Left cardiac atrium (tissue), 4 donors: ENCODE measurements at places on chromosomes 16 and 17. TPM values are rescaled to one million over a fixed set of nuclear protein-coding genes. Genes with fewer than 3 reads are reported as not detected.

DNA sequence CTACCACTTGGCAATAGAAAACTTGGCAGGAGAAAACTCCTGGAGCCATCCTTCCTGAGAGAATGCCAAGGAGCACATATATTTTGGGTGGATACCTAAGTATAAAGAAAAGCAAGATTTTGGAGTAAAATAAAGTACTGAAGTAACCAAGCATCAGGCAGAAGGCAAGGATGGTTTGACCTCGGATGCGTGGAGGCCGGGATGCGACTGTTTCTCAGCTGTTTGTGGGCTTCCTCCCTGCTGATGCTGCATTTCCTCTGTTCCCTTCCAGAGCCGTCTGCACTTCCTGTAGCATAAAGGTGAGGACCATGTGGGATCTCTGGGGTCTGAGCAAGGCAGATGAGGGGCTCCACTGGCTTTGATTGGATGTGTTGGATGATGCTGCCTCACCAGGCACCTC, 5.5 kb upstream of the TCF25 start:
- DNase-seq, result no peak

DNA sequence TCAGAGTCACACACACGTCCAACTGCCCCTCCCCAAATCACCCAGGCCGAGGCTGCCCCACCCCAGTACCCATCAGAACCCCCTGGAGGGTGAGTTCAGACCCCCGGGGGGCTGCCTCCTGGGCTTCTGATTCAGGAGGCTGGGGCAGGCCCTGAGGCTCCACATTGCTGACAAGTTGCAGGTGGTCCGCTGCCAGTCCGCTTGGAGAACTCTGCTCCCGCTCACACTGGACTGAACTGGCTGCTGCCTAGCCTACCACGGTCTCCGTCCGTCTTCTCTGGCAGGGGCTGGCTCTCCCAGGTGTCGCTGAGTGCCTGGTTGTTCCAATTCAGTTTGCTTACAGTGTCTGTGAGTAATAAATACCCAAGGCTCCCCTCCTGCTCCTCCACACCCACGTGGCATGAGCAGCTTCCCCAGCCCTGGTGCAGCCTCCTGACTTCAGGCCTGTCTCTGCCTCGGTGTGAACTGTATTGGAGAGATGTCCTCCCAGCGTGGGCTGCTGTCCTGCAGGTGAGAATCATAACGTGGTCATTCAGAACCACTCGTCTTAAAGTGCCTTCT, 163.4 kb downstream of the LAT start:
- no peak for DNase-seq

- DNase-seq, result no peak
These were observed 18.6 kb downstream of the FLOT2 start for GRCh38 chr17:28878981-28879380.

- no peak for DNase-seq
These were observed 1.4 kb downstream of the MMD start for GRCh38 chr17:55420067-55420775.

DNA sequence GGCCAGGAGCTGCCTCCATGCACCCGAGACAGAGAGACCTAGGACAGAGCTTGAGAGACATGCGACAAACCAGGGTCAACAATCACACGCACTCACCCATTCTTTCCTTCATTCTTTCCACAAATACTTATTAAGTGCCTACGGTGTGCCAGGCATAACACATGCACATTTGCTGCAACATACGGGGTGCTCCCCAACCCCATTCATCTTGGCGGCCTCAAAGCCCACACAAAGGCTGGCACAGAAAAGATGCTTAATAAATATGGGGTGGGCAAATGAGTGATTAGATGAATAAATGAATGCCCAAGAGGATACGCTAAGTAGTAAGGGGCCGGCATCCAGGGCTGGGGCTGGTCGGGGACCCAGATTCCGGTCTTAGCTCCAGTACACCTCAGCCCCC, 117.9 kb downstream of the ZNF423 start:
- DNase-seq, result no peak

GRCh38 chr17:16363749-16364536, 10.7 kb upstream of the CENPV start:
- DNase-seq, result peak; percentile 79

DNA sequence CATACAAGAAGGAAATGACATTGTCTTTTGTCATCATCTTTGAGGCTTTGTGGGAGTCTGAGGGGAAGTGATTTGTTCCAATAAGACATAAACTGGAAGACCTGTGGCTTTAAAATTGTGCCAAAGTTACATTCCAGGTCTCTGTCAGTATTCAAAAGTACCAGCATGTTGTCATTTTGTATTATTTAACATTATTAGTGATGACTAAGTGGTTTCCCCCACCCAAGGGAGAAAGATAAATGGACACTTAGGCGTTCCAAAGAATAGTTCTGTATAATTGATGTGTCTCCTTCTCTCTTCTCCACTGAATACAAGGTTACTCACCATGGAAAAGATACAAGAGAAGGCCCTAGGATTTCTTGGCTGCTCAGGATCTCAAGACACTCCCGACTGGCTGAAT, 3.8 kb downstream of the CFAP97D1 start:
- DNase-seq, result no peak

DNA sequence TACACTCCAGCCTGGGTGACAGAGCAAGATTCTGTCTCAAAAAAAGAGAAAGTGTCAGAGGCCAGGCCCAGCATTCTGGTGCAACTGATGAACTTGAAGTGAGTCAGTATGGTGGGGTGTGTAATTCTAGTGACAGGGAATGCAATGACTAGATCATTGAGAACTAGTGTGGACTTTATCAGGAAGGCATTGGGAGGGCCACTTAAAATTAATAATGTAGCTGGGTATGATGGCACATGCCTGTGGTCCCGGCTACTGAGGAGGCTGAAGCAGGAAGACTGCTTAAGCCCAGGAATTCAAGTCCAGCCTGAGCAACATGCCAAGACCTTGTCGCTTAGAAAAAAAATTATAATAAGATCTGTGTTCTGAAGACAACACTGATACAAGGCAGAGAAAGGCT, 90.8 kb downstream of the STX8 start:
- no peak for DNase-seq

DNA sequence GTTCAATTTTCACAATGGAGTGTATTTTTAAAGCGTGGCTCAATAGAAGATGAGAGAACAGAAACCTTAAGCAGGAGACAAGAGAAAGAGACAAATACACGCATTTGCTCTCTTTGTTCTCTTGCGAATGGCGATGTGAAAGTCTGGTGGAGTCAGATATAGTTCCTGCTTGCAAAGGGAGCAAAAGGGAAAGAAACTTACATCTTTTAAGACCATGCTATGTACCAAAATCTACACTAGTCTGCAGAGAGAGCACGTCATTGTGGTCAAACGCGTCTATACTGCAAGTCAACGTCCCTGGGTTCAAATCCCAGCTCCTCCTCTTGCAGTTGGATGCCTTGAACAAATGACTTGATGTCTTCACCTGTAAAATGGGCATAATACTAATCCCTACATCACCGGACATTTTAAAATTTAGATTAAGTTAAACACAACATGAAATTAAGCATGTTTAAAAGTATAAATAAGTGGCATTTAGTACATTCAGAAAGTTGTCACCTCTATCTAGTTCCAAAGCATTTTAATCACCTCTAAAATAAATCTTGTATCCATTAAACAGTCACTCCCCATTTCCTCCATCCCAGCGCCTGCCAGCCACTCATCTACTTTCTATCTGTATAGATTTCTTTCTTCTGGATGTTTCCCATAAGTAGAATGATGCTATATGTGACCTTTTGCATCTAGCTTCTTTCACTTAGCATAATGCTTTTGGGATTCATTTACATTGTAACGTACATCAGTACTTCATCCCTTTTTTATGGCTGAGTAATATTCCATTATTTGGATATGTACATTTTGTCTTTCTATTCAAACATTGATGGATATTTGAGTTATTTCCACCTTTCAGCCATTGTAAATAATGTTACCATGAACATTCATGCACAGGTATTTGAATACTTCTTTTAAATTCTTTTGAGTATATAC, 406.9 kb downstream of the TMEM114 start:
- no peak for DNase-seq

DNA sequence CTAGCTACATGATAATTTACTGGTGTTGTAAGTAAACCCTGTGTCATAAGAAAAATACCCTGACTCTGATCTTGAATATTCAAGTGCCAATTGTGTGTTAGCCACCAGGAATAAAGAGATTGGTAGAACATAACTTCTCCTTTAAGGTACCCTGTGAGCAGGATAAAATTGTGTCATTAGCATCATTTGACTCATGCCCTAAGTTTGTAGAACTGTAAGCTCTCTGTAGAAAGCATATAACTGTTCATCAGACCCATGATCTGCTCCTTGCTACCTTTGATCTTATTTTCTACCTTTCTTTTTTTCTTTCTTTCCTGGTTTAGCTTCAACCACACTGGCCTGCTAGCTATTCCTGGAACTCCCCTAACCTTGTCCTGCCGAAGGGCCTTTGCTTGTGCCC, 35.8 kb downstream of the PTRH2 start:
- no peak for DNase-seq

DNA sequence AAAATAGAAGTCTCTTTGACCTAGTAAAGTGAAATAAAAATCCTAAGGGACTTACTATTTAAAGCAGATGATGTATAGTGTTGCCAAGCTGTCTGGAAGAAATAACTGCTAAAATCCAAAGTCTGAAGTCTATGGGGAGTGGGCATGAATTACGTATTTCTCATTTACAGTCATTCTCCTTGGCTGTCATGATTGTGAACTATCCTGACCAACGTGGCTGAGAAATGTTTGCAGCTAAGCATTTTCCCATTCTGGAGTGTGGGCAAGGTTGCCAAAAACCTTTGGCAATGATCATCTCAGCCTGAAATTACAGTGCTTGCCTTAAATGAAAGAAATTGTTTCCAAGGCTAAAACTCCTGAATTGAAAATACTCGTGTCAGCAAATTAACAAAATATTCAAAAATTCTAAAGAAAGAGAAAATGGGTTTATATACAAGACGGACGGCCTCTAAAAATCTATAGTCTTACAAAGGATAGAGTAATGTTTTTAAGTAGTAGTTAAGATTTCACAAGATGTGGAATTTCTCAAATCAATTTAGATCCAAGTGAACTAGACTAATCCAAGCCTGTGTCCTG, 77.0 kb downstream of the CACNG1 start:
- no peak for DNase-seq

DNA sequence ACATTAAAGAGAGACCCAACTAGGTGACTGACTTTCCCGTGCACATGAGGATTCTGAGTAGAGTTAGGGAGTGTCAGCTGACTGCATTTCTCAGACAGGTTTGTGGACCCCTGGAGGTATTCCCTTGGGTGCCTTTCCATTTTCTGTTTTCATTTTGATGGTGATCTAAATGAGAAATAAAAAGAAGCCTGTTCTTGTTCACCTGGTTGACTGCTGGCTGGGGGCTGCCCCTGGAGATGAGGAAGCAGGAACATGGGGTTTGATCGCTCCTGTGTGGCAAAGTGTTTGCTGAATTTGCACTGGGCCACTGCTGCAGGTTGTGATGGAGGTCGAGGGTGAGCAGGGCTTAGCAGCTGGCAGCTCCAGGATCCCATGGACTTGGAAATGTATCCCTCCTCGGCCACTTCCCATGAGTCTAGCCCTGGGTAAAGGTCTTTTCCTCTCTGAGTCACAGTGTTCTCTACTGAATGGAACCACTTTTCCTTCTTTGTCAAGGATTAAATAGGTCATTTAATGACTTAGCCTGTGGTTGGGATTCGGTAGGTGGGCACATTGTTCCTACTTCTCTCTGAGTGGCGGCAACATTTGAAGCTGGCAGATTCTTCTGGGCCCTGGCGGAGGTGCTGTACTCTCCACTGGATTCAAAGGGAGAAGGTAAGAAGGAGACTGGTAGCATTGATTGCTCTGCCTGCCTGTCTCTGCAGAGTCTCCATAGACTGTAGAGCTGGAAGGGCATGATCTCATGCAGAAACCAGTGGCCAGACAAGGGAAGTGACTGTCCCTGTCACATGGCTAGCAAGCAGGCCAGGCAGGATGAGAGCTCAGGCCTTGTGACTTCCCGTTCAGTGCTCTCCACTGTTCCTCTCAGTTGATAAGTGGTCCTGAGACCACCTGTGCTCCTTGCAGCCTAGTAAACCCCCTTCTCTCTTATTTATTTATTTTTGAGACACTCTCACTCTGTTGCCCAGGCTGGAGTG, 17.9 kb downstream of the SNX29 start:
- peak; percentile 33 for DNase-seq

DNA sequence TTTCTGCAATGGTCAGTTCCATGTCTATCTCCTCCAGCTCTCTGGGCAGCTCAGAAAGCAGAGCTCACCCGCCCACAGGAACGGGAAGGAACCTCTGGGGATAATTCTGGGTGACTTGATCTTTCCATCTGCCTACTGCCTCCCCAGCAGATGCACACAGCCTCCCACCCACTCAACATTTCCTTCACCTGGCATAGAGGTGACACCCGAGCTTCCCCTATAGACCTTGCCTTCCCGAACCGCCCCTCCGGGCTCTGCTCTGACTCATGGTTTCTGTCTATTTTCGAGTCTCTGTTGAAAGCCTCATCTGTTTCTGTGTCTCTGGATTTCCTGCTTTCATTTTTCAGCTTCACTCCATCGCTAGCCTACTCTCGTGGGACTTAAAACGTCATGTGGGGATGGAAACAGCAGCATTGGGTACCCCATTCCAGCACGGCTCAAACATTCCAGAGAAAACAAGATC, 11.4 kb downstream of the GGA3 start:
- no peak for DNase-seq

DNA sequence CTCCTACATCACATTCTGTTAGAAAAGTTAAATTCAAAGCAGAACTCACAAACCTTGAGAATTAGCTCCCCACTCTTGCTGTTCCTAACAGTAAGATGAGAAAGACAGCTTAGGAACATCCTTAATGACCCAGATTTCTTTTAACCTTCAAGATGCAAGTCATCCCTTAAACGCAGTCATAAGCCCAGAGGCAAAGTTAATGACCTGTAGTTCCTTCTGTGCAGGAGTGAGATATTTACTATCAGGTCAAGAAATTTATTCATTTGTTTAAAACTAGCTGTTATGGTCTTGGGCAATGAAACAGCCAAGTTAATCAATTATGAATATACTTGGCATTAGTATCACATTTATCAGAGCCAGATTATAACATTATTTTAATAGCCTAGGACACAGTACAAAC, 37.1 kb downstream of the NXPH3 start:
- no peak for DNase-seq

- no peak for DNase-seq
These were observed 179.3 kb downstream of the SEC14L1 start for GRCh38 chr17:77320044-77320440.

DNA sequence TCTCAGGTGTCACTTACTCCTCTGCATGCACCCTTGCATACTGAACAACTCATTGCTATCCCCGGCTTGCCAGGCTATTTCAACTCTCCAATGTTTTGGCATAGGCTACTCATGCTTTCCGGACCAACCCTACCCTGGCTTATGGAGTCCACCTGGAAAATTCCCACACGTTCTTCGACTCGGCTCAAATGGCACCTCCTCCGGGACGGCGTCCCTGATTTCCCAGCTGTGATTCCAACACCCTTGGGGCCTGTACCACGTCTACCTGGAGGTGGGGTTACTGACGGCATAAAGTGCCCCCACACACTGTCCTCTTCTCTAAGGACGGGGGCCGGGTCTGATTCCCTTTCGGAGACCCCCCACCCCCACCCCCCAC, 498 bp downstream of the SMYD4 start:
- peak; percentile 25 for DNase-seq

CETP gene
- total RNA-seq, result 0.65 TPM

CYBA gene
- total RNA-seq, result 58.9 TPM

KAT7 gene
- total RNA-seq, result 47.5 TPM

LITAFD gene
- total RNA-seq, result not detected

KRTAP3-2 gene
- total RNA-seq, result not detected

ZKSCAN2 gene
- total RNA-seq, result 4.4 TPM

SLC47A1 gene
- total RNA-seq, result 1.4 TPM

OR2C1 gene
- not detected for total RNA-seq

NHLRC4 gene
- 0.97 TPM for total RNA-seq

WNT9B gene
- 3.8 TPM for total RNA-seq
